SK-N-MC (cell line): ENCODE measurements at places on chromosomes 13 and 19.
A peak's percentile ranks its signal among the peaks of the same experiment; 100 is the strongest.

DNA sequence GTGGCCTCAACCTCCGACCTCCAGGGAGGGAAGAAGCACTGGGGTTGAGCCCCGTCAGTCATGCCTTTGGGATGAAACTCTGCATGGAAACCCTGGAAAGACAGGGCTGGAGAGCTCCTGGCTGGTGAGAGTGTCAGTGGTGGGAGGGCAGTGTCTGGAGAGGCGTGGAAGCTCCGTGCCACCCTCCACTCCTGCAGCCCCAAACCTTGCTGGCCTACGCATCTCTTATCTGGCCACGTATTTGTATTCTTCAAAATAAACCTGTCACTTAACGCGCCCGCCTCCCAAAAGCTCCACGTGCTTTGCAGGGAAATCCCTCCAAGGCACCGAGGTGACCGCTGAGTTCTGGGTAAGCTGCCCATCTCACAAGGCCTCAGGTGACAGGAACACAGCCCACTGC, 84.3 kb downstream of the TEX29 start:
- no peak for DNase-seq

- no peak for DNase-seq
These were observed 104.6 kb upstream of the RAP2A start for GRCh38 chr13:97329331-97329730.

DNA sequence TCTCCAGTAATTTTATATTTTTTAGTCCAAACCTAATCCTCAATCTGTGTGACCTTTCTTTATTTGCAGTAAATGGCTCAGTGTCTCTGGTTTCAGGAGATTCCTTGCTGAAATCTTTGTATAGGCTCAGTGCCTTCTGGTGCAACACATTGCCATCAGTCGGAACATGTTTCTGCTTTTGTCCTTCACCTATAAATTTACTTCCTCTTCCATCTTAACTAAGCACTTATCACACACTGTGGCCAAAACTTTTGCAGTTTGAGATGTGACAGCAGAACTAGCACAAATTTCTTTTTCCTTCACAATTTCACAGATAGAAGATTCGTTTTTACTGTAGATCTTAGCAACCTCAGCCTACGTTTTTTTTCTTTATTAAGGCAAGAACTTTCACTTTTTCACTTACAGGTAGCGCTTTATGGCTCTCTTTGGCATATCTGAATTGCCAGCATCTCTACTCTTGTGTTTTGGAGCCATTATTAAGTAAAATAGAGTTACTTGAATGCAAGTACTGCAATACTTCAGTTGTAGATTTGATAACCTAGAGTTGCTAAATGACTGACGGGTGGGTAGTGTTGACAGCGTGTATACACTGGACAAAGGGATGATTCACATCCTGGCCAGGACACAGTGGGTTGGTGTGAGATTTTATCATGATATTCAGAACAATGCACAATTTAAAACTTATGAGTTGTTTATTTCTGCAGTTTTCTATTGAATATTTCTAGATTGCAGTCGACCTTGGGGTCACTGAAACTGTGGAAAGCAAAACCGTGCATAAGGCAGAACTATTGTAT, 44.3 kb downstream of the NDFIP2 start:
- no peak for DNase-seq

DNA sequence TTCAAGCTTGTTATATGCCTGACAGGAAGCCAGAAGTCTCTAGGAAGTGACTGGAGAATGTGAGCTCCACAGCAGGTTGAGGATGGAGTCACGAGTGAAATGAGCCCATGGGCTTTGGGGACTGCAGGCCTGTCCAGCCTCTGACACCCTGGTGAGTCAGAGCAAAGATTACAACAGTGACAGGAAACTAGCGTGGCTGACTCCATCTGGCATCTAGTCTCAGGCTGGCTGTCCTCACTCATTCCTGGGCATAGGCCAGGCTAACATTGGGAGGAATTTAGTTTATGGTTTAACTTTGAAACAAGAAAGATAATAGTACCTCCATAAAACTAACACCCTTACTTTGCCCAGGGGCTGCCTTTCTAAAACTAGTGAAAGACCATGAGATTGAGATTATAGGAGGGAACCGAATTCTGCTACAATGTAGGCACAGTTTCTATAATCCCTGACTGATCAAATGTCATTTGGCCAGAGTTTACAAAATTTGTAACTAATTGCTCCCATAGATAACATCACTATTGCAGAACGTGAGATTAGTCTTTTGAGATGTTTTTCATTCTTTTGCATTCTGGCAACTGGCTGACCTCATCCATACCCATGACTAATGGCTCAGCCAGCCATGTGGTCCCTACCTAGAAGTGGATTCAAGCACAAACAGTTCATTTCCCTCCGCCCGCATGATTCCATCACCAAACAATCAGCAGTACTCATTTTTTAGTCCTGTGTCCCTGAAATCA, 28.4 kb downstream of the PSG1 start:
- DNase-seq = no peak

- DNase-seq = no peak
These were observed 25.5 kb downstream of the FGF21 start for GRCh38 chr19:48780631-48781391.

DNA sequence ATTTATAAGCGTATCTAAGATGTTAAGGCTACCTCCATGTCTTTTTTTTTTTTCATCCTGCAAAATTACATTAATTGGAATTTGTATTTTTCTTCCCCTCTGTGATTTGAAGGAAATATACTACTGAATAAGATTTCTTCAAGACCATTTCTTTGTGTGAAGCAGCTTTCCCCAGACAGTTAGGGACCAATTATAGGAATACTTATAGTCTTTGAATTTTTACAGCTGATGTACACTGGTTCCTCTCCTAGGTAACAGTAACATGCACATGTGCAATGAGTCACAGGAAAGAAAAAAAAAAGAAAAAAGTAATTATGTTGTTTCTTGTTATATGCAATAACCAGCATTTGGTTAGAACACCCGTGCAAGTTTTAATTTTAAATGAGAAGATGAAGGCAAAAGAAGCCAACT, 82.0 kb downstream of the PCDH9 start:
- no peak for DNase-seq

DNA sequence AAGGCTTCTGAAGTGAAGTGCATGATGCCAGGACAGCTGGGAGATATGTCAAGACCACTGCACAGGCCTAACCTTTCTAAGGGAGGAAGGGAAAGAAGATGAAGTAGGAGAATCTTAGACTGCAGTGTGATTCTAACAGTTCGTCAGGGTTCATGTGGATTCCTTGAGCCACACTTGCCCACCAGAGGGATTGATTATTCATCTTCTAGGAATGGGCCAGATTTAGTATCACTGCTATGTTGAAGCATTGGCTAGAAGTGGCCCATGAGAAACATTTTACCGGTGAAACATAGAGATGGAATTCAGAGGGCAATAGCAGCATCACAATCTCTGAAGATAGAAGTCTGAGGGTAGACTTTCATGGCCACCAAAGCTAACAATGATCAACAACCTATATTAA, 550.8 kb upstream of the SLITRK1 start:
- no peak for DNase-seq

DNA sequence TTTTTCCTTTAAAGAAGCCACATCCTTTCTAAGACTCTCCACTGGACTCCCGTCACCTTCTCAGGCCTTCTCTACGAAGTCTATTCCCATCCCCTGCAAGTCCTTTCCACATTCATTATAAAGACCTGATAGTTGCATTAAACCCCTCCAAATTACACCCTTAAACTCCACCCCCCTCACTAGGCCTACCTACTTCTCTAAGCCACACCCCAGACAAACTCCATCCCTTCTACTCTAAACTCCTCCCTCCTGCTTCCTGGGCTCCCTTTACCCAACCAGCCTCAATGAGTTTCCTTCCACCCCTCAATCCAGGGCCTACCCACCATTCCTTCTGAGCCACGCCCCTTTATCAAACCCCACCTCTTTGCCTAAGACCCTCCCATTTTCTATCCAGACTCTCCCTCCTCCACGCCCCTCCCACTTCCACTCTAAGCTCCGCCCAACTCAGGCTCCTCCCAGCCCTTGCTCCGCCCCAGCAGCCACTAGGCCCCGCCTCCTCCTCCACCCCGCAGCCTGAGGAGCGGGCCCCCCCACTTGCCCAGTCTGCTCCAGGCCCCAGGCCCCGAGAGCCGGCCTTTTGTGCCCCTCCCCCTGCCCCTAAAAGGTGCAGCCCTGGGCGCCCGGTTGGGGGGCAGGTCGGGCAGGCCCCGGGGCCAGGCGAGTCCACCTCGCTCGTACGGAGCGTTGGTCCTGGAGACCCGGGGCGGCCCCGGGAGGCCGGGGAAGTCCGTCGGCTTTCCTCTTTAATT, 424 bp downstream of the FIZ1 start:
- DNase-seq = peak; percentile 99

GRCh38 chr19:19169236-19170052, 619 bp downstream of the MEF2B start:
- no peak for DNase-seq
